Stimulated activated CD4-positive, alpha-beta T cell treated with anti-CD3 and anti-CD28 coated beads, Interleukin-1b, Interleukin-23, amount 100 ng/mL, for 1 hour (primary cell): ENCODE measurements at places on chromosomes 7 and 10.

DNA sequence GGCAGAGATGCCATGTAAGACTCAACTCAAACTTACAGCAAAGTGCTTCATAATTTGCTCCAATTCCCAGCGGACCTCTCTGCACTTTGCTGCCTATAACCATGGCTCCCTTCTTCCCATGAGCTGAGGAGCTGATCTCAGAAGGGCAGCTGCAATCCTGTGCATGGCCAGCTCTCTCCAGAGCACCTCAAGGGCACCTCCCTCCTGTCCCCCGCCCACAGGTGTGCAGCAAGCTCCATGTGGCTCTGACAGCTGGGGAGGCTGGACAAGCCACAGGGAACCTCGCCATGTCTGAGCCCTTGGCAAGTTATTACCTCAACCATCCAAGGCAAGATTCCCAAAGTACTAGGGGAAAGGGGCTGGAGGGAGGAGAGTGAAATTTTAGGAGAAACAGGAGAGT lies 61.1 kb upstream of the DDC start:
- no peak for DNase-seq

DNA sequence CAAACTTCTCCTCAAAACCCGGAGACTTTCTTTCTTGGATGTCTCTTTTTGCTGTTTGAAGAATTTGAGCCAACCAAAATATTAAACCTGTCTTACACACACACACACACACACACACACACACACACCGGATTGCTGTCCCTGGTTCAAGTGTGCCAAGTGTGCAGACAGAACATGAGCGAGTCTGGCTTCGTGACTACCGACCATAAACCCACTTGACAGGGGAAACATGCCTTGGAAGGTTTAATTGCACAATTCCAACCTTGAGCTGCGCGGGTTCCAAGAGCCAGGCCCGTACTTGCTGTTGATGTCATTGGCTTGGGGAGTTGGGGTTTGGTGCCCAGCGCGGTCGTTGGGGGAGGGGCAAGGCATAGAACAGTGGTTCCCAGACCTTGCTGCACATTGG lies 1.7 kb downstream of the EGFR start:
- no peak for DNase-seq

DNA sequence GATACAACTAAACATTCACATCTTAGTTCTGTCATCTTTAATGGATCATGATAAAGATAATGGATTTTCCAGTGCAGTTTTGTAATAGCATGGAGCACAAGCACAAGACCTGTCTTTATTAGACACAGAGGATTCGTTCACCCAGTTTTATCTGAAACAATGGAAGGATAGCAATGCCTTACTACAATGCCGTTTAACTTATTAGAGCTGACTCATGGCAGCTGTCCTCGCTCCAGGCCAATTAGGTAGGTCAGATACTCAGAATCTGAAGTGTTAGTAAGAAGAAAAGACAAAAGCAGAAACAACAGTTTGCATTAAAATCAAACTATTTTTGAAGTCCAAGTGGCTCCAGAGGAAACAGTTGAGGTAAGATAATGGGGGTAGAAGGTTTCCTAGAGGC lies 12.8 kb downstream of the OR13A1 start:
- no peak for DNase-seq

DNA sequence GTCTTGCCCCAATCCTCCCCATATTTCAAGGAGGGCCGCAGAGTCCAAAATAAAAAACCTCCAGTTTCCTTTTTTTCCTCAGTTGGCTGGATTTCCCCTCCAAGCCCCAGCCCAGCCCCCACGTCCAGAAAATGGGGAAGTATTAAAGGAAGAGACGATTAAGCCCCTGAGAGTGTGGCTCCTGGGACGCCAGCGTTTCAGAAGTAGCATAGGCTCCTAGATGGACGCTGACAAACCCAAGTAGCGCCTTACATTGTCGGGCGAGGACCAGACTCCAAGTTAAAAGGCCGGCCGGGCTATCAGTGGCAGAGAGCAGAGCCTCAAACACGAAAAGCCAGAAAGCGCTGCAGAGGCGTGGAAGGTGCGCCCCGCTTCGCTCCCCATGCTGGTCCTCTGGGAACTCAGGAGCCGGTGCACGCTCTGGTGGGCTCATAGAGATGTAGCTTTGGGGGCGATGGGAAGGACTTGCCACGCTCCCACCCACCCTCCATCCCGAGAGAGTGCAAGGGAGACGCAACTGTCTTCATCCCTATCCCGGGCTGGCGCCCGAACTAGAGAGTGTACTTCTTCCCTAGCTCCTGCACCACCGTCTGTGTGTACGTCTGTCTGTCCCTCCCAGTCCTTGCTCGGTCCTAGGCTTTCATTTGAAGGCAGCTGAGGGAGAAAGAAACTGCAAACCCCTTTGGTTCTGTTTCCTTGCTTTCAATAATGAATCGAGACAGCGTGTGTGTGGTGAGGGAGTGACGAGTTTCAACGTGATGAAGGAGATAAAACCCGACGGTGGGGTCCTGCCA lies 6.3 kb upstream of the EMX2 start:
- DNase-seq, result no peak

DNA sequence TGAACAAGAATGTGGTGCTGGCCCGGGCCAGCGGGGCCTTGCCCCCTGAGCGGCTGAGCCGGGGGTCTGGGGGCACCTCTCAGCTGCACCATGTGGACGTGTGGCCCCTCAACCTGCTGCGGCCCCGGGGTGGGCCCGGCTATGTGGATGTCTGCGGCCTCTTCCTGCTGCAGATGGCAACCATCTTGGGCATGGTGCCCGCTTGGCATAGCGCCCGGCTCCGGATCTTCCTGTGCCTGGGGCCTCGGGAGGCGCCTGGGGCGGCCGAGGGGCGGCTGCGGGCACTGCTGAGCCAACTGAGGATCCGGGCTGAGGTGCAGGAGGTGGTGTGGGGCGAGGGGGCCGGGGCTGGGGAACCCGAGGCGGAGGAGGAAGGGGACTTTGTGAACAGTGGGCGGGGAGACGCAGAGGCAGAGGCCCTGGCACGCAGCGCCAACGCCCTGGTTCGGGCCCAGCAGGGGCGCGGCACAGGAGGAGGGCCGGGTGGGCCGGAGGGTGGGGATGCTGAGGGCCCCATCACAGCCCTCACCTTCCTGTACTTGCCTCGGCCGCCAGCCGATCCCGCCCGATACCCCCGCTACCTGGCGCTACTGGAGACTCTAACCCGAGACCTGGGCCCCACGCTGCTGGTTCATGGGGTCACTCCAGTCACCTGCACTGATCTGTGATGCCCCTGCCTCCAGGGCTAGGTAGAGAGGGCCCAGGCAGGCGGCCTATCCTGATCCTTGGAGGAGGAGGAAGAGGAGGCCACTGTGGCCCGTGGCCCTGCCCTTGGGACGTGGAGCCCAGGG lies 1.1 kb upstream of the TRIP6 start:
- DNase-seq, result no peak

- no peak for DNase-seq
Observed at GRCh38 chr7:137981668-137982067, 20.2 kb downstream of the CREB3L2 start.

GRCh38 chr7:71752171-71752935 lies 620.4 kb downstream of the GALNT17 start:
- DNase-seq, result no peak

DNA sequence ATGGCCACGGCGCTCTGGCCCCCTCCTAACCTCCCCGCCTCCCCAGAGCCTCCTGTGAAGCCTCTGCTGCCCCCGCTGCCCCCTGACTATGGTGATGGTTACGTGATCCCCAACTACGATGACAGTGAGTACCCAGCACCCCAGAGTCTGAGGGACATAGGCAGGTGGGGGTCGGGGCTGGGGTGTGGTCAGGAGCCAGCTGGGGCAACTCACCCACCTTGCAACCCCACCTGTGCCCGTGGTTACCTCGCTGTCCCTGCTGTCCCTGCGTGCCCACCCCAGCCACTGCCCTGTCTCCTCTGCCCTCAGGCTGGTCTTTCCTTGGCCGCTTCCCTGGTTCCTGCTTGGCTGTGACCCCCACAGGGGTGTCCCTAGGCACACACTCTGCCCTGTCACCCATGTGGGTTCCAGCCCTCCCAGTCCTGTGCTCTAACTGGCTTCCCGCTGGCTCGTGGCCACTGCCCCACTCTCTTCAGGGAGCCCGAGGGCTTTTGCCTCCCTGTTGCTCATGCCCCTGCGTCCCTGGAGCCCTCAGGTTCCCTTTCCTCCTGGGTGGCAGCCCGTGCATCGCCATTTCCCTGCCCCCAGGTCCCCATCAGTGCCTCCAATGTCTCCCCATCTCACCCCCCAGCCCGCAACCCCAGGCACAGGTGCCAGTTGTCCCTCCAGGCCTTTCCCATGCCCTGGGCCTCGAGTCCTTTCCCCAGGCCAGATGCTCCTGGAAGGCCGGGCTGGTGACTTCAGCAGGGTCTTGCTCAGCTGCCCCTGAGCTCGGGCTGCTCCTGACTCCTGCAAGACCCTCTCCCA lies 4.0 kb downstream of the AEBP1 start:
- no peak for DNase-seq

DNA sequence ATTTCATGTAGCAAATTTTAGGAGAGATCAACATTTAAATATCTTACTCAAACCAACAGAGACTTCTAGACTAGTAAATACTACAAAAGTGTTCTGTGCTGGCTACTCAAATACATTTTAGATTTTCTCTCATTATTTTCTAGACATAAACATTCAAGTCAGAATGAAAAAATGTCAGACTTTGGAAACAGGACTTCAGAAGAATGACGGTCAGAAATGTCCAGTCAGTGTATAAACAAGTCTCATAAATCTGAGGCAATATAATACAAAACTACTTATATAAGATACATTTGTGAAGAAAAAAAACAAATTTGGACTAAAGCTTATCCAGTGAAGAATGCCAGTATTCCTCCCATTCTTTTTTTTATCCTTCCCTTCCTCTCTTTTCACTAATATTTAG lies 25.9 kb downstream of the RNLS start:
- DNase-seq, result no peak

GRCh38 chr10:90319188-90319914 lies 538.5 kb downstream of the HTR7 start:
- no peak for DNase-seq

GRCh38 chr10:5343561-5343960 lies 21.2 kb upstream of the UCN3 start:
- no peak for DNase-seq

DNA sequence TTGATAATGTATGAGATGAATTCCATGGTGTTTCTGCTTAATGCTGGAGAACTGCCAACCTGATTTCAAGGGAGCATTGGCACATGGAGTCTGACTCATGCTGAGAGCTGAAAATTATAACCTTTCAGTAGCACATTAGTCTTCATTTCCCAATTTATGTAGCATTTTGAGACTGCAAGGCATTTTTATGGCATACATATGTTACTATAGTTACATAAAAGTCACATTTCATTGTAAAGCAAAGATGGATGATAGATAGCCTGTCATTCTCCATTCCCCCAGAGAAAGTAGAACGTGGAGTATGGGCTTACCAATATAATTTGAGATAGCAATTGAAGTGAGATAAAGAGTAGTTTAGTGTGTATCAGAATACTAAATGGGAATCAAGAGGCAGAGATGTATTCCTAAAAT lies 103.1 kb downstream of the SLC16A9 start:
- no peak for DNase-seq

- DNase-seq, result no peak
Observed at GRCh38 chr7:50304911-50305582, 531 bp downstream of the IKZF1 start.

DNA sequence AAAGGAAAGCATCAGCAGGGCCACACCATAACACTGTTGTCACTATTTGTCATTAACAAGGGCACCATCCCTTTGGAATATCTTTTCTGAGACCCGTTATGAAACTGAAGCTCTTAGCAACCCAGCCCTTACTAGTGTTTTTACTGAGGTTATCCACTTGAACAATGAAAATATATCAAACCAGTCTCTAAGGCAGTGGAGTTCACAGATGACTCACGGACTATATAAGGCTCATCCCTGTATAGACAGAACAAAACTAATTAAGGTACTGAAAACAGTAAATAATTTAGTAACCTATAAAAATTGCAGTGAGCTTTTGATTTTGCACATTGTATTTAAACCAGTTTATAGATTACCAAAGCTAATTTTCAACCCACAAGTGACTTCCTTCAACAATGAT lies 196.0 kb downstream of the ELAPOR2 start:
- no peak for DNase-seq

GRCh38 chr7:92002720-92003119 lies 62.1 kb downstream of the AKAP9 start:
- no peak for DNase-seq

- DNase-seq, result no peak
Observed at GRCh38 chr10:804787-805619, 115.5 kb upstream of the DIP2C start.

GRCh38 chr7:51066405-51066882 lies 250.2 kb downstream of the COBL start:
- no peak for DNase-seq

GRCh38 chr7:67866054-67866453 lies 869.4 kb downstream of the TYW1 start:
- no peak for DNase-seq

DNA sequence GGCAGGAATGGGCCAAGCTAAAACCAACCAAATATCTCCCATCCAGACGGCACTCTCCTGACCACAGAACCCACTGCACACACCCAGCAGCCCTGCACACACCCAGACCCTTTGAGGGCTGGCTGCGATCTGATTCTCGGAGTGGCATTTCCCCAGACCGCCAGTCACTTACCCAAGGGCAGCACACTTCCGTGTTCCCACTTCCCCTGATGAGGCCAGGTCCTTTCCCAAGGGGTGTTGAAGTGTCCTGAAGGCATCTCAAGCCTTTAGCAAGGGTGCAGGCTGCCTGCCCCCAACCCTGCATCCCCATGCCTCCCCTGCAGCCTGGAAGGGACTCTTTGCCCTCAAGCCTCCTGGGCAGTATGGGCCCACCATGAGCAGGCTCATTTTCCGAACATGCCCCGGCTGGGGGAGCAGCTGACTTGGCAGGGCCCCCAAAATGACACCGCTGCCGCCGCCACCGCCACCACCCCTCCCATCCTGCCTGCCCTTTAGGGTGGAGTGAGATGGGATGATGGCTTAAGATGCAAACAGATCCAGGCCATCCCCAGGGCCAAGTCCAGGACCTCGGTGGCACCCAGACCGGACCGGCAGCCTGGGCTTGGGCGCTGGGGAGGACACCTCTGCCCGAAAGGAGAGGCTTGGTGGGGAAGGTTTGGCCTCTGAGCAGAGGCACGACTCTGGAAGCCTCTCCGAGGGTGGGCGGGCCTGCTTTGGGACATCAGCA lies 159.8 kb downstream of the NRF1 start:
- DNase-seq, result no peak

DNA sequence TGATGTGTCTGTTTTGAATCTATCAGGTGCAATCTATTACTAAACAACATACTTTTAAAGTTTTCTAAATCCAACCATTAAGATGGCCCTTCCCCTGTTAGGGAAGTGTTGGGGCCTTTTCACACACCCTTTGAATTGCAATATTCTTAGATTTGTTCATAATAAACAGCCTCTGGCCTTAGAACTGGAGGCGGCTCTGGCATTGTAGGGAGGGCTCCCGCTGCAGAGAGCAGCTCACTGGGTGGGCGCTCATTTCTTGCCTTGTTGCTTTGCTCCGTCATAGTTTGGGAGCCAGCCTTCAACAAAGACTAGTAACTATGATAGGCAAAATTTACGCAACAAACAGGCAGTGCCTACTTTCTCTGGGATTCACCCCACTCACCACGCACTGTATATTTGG lies 4.2 kb upstream of the HOXA10 start:
- DNase-seq, result no peak
